Psoas muscle (tissue), 8 donors: ENCODE measurements at places on chromosomes 11 and 22.
A peak's percentile ranks its signal among the peaks of the same experiment; 100 is the strongest.

- no peak for DNase-seq
These were observed 2.4 kb downstream of the TPBGL start for GRCh38 chr11:75242722-75243600.

DNA sequence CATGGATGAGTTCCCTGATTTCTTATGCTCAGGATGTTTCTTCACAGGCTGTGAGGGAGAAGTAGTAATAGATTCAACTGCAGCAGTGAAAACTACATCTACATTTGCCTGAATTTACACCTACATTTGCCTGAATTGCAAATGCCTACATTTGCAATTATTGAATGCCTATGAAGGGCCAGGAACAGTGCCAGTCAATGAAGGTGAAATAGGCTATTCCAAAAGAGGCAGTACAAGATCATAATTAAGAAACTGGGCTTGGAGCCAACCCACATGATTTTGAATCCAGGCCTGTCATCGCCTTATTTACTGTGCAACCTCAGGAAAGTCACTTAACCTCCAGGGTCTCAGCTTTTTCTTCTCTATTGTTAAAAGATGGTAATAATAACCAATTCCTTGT lies 1353.3 kb downstream of the FAM181B start:
- no peak for DNase-seq

GRCh38 chr11:65850217-65851082 lies 7.5 kb downstream of the CFL1 start:
- DNase-seq: no peak

- no peak for DNase-seq
These were observed 977.7 kb downstream of the JRKL start for GRCh38 chr11:97367406-97368083.

- DNase-seq: no peak
These were observed 52.4 kb downstream of the LRRC74B start for GRCh38 chr22:21098099-21098671.

GRCh38 chr11:121253951-121254350 lies 38.6 kb upstream of the SC5D start:
- DNase-seq: no peak

GRCh38 chr11:28759311-28759710 lies 651.1 kb downstream of the METTL15 start:
- DNase-seq: no peak

- no peak for DNase-seq
These were observed 841 bp upstream of the EIF4G2 start for GRCh38 chr11:10809373-10810160.

GRCh38 chr11:131606811-131607335 lies 236.5 kb downstream of the NTM start:
- no peak for DNase-seq

DNA sequence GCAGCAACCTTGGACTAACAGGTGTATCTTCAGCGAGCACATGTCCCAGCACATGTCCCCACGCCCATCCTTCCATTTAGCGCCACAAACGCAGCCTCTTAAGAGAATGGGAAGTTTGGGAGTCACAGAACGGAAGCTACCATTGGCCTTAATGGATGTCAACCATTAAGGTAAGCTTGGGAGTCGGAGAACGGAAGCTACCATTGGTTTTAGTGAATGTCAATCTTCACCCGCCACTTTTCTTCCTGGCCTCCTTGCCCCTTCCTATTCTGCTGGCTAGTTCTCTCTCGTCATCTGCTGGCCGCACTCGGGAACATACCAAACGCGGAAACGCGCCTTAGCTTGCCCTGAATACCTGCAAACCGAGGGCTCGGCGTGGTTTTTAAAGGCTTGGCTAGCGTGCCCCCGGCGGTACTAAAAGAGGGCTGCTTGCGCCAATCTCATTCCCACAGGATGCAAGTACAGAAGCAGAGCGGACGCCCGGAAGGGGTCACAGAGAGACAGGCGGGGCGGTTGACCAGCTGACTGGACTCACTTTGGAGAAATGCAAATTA lies 24.3 kb downstream of the GLYATL1 start:
- no peak for DNase-seq

DNA sequence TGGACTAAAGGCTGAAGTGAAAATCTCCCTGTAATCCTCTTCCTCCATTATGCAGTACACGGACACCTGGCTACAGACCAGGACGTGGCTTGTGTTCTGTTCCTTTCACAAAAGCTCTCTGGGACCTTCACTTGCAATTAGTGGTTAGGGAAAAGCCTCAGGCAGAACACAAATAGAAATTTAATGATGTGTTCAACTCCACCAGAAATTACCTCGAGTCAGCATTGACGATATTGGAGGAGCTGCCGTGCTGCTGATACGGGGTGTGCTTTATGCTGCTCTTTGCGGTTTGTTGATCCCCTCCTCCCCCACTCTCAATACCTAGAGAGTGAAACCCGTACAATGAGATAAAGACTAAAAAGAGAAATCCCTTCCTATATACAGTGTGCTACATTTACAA lies 48.9 kb downstream of the POLD3 start:
- DNase-seq: no peak

- no peak for DNase-seq
These were observed 1.9 kb downstream of the CLTCL1 start for GRCh38 chr22:19289475-19290161.

- no peak for DNase-seq
These were observed 72.8 kb downstream of the MED15 start for GRCh38 chr22:20580179-20580578.

DNA sequence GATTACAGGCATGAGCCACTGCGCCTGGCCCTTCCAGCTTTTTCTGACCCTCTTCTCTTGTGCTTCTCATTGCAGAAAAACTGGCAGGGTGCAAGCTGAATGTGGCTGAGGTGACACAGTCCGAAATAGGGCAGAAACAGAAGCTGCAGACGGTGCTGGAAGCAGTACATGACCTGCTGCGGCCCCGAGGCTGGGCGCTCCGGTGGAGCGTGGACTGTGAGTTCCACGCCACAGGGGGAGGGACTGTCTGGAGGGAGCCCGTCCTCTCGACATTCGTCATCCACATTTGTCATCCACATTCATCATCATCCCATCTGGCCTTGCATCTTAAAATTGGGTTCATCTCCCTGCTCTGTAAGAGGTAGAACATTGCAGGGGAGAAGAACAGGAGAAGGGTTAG lies 49.3 kb upstream of the PARVG start:
- DNase-seq: peak; percentile 11

DNA sequence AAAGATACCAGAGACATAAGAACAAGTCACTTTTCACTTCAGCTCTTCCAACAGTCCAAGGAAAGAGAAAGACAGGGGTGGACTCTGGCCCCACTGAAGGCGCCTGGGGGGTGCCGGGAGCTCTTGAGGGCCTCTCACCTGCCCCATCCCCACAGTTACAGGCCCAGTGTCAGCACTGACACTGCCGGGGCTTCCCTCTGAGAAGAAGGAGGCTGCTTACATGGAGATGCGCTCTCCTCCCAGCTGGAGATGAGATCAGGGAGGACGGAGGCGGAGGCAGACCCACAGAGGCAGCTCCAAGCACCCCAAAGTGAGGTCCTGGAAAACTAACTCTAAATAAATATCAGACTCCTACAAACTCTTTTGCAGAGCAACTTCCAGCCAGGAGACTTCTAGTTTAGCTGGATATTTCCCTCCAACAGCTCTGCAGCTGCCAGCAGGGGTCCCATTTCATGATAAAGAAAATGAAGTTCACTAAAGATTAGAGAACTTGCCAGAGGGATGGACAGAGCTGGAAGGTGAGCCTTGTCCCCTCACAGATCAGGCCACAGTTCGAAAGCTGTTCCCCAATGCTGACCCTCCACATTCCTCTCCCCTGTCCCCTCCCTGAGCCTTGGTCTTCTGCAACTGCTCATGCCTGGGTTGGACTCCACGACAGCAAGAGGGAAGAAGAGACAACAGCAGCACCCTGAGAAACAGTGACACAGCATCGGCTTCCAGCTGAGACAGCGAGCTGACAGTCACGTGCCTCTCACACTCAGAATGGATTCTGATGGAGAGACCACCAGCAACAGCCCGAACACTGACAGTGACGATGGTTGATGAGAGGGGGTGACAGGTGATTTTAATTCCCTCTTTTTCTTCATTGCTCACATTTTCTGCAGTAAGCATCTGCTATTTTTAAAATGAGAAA lies 5.8 kb downstream of the CARS1 start:
- DNase-seq: no peak

GRCh38 chr11:1773131-1773993 lies 9.6 kb upstream of the CTSD start:
- no peak for DNase-seq

DNA sequence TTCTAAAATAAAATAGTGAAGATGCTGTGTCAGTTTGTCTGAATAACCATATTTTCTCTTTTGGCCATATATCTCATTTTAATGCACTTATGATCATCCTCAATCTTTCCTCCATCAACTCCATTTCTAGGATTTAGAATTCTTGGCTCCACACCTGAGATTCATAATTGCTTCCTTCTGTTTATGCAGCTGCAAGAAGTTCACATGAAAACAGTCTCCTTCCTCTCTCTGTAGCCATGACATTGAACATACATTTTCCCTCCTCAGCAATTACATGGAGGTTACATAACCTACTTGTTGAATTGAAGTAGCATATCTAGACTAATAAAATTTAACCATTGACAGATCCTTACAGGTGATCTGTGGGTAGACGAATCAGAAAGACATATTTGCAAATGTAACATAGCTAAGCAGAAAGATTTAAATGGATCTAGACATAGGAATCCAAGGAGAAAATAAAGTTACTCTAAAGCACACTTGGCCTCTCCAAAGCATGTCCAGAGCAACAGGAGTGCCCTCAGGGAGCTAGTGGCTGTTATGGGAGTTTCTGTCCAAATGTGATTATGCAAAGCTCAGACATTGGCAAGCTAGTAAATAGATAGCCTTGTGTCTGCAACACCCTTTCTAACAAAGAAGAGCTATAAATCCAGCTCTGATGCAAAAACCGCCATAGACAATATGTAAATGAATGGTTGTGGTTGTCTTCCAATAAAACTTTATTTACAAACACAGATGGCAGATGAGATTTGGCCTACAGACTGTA lies 119.9 kb upstream of the MPPED2 start:
- no peak for DNase-seq

DNA sequence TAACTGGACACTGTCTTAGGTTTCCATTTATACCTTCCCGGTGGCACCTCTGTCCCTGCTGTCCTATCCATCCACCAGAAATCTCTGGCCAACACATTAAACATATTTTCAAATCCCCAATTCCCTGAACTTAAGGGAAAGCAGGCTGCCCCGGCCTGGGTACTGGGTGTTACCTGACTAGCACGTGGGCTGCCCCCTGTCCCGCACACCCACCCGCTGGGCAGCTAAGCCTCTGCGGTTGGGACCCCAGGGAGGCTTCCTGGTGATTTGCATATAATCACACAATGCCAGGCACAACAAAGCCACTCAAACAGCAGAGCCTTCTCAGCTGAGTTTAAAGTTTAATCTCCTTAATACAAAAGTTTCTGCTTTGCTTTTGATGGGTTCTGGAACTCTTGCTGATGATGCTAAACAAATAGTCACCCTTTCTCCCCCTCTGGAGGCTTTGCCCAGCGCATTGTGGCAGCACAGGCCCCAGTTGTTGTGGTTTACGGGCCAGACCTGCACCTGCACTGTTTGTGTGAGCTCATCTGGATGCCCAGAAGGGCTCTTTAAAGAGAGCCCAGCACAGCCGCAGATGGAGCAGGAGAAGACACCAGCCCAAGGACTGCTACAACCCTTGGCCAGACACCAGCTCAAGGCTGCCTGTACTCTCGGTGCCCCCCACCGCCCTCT lies 59.9 kb upstream of the POU2AF1 start:
- no peak for DNase-seq

- DNase-seq: peak; percentile 38
These were observed 461 bp downstream of the TBC1D10A start for GRCh38 chr22:30326255-30326705.

DNA sequence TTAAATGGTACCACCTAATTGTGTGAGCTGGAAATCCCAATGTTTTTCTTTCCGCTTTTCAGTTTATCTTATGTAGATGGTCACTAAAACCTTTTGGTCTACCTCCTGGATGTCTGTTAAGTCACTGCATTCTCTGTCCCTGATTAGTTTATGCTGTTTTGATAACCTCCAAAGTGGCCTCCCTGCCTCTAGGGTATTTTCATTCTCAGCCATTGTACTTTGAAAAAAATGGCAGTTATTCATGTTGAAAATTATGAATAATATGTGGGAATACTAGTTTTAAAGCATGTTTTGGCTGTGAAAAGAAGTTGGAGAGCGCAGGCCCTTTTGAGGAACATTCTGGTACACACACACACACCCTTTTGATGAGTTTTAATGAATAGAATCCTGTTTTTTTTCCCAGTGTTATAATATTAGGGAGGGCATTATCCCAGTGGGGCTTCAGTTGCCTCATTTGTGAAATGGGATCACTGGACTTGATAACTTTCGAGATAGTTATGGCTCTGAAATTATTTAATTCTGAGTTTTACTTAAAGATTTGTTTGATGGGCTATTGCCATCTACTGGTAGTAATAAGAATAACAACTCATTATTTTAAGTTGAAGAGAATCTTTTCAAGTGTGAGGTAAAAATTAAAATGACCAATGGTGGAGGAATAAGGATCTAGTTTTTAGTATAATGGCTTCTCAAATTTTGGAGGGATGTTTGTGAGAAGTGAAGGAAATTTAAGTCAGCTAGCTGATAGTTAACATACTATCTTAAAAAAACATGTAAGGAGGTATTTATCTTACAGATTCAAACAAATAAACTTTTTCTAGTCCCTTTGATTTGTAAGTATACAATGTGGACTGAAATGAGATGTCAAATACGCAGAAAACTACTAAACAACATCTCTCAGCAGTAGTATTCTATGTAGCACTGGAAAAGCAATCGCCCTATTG lies 3.9 kb downstream of the FDX1 start:
- DNase-seq: no peak

DNA sequence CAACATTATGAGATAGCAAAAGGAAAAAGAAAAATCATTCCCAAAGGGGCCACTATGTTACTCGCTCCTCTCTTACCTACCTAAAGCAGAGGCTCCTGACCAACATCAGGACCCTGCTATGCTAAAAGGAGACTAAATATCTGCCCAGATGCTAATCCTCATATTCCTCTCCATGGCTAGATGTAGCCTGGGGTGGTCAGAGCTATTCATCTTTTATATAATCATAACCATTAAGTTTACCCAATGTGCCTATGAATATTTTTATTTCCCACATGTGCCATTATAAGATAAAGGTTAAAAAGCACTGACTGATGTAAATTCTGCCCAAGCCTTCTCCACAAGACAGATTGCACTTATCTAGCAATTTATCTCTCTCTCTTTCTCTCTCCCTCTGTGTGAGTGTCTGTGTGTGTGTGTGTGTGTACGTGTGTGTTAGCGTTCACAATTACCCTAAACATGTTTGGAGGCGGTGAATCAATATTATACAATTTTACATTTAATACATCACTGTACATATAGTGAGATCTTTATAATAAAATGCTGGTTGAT lies 41.2 kb upstream of the ANO5 start:
- DNase-seq: no peak
